Immature natural killer cell (primary cell): ENCODE measurements at places on chromosomes 13 and 19.

GRCh38 chr13:45604892-45605291 lies 10.6 kb downstream of the ERICH6B start:
- DNase-seq = no peak

- no peak for DNase-seq
Measured at GRCh38 chr13:33560726-33561125, 257.2 kb upstream of the RFC3 start.

- no peak for DNase-seq
Measured at GRCh38 chr19:15636026-15636425, 4.7 kb upstream of the CYP4F3 start.

DNA sequence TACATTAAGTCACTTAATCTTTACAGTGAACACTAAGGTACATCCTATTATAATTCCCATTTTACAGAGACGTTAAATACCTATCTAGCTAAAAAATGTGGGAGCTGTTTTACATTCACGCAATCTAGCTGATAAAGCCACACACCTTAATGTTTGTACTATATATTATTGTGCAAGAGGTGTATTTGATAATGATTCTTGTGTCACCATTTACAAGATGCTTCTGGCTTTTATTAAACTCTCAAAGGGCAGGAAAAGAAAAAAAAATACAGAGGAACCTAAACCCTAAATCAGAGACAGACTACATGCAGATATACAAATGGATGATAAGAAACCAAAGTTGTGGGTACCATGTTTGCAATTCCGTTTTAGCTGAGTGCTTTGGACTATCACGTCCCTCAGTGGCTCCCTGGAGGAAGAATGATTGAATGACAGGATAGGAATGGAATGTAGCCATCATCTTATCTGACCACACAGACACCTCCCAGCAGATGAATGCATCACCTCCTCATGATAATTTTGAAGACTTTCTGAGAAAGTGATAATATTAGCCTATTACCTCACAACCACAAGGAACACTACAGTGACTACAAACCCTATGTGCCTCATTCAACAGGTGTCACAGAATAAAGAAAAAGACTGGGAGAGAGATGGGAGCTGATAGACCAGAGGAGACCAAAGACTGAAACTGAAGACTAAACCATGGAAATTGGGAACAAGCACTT lies 230.5 kb upstream of the SERP2 start:
- no peak for DNase-seq

DNA sequence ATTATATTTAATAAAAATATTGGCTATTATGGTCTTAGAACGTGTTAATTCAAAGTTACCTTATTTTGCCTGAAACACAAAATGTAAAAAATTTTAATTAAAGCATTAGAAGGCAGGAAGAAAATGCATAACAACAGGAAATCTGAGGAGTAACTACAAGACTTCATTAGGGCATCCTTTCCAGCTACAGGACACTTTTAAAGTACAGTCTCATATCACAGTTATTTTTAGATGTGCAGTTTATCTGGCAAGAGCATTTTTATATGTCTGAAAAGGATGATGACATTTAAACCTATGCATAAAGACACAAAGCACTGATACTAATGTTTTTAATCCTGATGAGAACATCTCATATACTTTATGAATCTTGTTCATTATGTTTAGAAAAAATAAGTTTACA lies 247.5 kb downstream of the VWA8 start:
- no peak for DNase-seq

- DNase-seq = no peak
Measured at GRCh38 chr13:40429706-40430545, 236.5 kb downstream of the FOXO1 start.

- DNase-seq = no peak
Measured at GRCh38 chr19:926323-926588, 421 bp downstream of the ARID3A start.
